ENCODE measurements at places on chromosomes 4 and X. TPM values are rescaled to one million over a fixed set of nuclear protein-coding genes. Genes with fewer than 3 reads are reported as not detected.

TSR2 gene
- 6.0 TPM for total RNA-seq

COX18 gene
- total RNA-seq: 27.7 TPM

XAGE1A gene
- not detected for total RNA-seq

PABPC1L2B gene
- not detected for total RNA-seq

TCP11X2 gene
- total RNA-seq: not detected

NPY1R gene
- 0.96 TPM for total RNA-seq

RPL39 gene
- 7,919 TPM for total RNA-seq

USP17L21 gene
- not detected for total RNA-seq

IL3RA gene
- not detected for total RNA-seq

HERC6 gene
- 13.0 TPM for total RNA-seq

UCHL1 gene
- 20.7 TPM for total RNA-seq

CXCL11 gene
- total RNA-seq: 2.2 TPM

CXCL10 gene
- total RNA-seq: 13.0 TPM

TLR1 gene
- 3.6 TPM for total RNA-seq

XAGE2 gene
- total RNA-seq: not detected

RGS12 gene
- 30.3 TPM for total RNA-seq

PPP4R3C gene
- not detected for total RNA-seq

GAB3 gene
- 0.24 TPM for total RNA-seq

MAGEB10 gene
- total RNA-seq: not detected

PLAC1 gene
- 2.4 TPM for total RNA-seq

DUX4 gene
- not detected for total RNA-seq

DOK7 gene
- 5.5 TPM for total RNA-seq

RNF150 gene
- total RNA-seq: 0.24 TPM

OCIAD1 gene
- 81.2 TPM for total RNA-seq

CENPVL2 gene
- not detected for total RNA-seq

CXorf49 gene
- total RNA-seq: 0.24 TPM

FAT4 gene
- total RNA-seq: 0.96 TPM

CPE gene
- total RNA-seq: 65.2 TPM

CXCL3 gene
- 4.1 TPM for total RNA-seq

DSPP gene
- total RNA-seq: not detected

ARHGAP4 gene
- 6.7 TPM for total RNA-seq

ASB12 gene
- not detected for total RNA-seq

ZNF330 gene
- 25.1 TPM for total RNA-seq

CCDC160 gene
- total RNA-seq: under 0.01 TPM

KLHL5 gene
- total RNA-seq: 74.2 TPM

HS3ST1 gene
- total RNA-seq: 2.3 TPM

MID1IP1 gene
- 155 TPM for total RNA-seq

Data from tracheal epithelial cell (primary cell).